ENCODE measurements at places on chromosomes 13 and 19.
A peak's percentile ranks its signal among the peaks of the same experiment; 100 is the strongest.

- no peak for DNase-seq
Observed at GRCh38 chr19:48698046-48698445, 2.3 kb downstream of the FUT2 start.

DNA sequence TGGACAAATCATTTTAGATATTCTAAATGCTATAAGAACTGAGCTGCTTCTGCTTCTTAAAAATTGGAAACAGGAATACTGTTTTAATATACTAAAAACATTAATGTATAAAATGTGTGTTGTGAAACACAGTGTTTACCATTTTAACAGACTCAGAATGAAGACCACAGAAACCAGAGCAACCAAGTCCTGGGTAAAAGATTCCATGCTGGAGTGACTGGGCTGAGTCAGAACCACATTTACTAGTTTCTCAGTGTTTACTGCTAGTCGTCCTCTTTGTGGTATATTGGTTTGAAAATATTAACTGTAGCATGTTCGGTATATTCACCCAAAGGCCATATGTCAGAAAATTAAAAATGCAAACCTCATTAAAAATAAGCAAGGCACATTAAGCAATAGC lies 31.9 kb downstream of the ANKRD10 start:
- DNase-seq = no peak

GRCh38 chr13:50592412-50593155 lies 250.9 kb downstream of the DLEU7 start:
- DNase-seq = no peak

- no peak for DNase-seq
Observed at GRCh38 chr19:3383121-3383722, 16.8 kb downstream of the NFIC start.

GRCh38 chr13:89695343-89696257 lies 1651.9 kb upstream of the MIR17HG start:
- peak; percentile 66 for DNase-seq

DNA sequence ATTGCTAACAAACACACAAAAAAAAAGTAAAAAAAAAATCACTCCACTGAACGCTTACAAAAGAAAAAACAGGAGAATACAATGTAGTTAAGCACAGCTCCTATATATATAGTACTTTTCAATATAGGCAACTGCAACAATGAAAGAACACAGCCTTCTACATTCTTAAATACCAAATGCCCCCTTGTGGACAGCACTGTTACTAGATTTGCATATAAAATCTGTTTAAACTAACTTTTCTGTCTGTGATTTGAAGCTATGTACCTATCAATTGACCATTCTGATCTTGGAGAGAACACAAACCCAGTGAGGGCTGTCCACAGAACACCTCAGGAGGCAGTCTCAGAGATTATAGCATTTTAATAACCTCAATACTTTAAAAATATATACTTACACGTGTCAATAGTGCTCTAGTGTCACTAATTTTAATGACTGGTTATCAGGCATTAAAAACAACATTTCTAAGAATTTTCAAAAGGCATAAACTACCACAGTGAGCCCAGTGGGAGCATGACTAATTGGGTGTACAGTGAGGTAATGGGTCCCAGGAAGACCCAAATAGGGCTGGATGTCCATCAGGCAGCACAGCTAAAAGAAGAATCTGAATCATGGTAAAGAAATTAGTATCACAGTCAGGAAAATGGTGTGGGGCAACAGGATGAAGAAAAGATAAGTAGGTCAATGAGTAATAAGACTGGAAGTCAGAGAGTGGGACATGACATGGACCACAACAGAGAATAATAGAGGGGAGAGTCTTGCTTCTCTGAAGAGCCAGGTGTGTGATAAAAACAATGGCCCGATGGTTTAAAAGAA lies 22.2 kb downstream of the CCDC169 start:
- no peak for DNase-seq

GRCh38 chr19:43651758-43652545 lies 12.3 kb upstream of the CADM4 start:
- DNase-seq = peak; percentile 74

- no peak for DNase-seq
Observed at GRCh38 chr13:112119192-112120030, 52.5 kb downstream of the SOX1 start.

- no peak for DNase-seq
Observed at GRCh38 chr19:30309905-30310601, 62.1 kb upstream of the ZNF536 start.

DNA sequence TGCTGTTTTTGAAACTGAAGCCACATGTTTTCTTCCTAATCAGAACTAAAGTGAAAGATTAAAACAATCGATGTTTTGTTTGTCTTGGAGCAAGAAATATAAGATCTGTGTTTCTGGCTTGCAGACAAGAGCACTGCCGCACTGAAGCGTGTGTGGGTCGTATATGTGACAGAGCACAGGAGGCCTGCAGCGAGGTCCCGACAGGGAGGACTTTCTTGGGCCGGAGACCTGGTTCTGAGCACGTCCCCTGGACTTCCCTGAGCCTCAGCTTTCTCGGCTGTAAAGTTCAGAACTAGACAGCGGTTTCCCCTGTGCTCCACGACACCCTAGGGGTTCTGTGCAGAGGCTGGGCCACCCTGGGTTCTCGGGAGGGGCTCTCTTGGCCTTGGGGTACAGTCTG lies 60.5 kb downstream of the GADD45B start:
- no peak for DNase-seq

DNA sequence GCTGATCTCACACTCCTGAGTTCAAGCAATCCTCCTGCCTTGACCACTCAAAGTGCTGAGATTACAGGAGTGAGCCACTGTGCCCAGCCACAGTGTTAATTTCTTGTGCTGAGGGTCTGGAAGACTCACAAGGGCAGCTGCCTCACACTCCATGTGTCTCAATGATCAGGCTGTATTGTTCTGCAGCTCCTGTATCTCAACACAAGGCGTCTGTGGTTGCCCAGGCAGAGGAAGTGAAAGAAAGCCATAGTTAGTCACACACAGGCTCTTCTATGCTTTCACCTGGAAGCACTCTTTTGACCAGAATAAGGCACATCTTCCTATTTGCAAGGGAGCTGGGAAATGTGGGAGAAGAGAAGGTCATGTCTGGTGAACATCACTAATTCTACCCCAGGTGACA lies 107.3 kb upstream of the ZNF507 start:
- no peak for DNase-seq

GRCh38 chr19:2223959-2224358 lies 12.2 kb downstream of the PLEKHJ1 start:
- DNase-seq = no peak

DNA sequence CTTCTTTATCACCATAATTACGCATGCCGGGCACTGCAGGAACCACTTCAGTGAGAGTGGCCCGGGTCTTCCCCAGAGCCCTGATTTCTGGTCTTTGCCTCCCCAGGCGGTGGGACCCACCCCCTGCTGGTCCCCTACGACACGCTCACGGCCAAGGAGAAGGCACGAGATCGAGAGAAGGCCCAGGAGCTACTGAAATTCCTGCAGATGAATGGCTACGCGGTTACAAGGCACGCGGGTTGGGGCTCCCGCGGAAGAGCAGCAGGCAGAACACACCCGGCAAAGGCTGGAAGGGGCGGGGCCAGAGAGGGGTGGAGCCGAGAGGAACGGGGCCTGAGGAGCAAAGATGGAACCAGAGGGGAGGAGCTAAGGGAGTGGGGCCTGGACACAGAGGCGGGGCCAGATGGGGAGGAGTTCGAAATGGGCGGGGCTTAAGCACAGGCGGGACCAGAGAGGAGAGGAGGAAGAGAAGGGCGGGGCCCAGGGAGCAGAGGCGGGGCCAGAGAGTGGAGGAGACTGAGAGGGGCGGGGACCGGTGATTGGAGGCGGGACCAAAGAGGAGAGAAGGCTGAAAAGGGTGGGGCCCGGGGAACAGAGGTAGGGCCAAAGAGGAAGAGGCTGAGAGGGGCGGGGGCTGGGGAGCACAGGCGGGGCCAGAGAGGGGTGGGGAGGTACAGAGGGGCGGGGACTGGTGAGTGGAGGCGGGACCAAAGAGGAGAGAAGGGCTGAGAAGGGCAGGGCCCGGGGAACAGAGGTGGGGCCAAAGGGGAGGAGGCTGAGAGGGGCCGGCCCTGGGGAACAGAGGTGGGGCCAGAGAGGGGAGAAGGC lies 73.4 kb downstream of the RYR1 start:
- peak; percentile 100 for DNase-seq

DNA sequence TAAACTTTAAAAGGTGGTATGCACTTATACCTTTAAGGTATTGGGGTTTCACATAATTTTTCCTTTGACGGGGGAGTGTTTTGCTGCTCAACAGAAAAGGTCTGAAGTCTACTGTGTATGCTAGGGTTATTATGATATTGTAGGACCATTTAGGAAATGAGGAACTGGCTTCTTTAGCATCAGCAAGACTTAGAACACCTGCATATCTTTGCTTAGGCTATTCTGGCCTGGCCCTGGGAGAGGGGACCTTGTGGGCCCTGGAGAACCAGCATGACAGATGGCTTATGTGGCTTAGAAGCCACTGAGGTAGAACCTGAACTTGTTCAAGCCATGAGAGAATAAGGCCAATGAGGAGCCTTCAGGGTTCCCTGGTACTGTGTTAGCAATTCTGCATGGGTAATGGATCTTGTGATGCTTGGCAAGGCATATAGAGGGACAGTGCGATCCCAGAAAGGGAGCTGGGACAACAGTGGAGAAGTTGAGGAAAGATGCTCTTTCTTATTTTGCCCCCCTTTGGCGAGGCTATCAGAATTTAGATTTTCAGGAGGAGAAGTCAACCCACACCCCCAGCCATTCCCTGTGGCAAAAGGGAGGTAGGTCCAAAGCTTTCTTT lies 4.3 kb downstream of the RGCC start:
- DNase-seq = no peak

GRCh38 chr13:41452462-41452861 lies 4.9 kb upstream of the RGCC start:
- DNase-seq = no peak

DNA sequence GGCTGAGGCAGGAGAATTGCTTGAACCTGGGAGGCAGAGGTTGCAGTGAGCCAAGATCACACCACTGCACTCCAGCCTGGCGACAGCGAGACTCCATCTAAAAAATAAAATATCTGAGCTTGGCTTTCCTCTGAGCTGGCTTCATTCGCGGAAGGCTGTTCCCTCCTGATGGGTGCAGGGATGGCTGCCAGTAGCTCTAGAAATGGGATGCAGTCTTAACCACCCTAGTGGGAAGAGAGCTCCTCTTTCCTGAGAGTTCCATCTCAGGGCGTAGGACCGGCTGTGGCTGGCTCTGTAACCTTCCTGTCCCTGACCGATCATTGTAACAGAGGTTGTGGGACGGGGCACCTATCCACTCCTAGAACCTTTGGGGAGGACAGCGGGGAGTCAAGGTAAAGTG lies 32.4 kb downstream of the PPP1R37 start:
- no peak for DNase-seq

- DNase-seq = peak; percentile 42
Observed at GRCh38 chr19:35267353-35267817, 1.4 kb upstream of the USF2 start.

DNA sequence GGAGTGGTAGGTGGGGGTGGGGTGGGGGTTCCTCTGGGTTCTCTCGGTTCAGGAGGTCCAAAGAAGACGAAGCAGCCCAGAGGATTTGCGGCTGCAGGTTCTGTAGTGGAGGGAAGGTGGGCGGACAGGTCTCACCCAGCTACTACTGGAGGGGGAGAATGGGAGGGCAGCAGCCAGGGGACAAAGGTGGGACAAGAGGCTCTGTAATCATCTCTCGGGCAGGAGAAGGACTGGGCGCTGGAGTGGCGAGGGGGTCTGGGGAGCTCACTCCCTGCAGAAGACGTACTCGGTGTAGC lies 1.4 kb downstream of the KCTD12 start:
- DNase-seq = no peak

GRCh38 chr19:8132858-8133458 lies 16.4 kb downstream of the FBN3 start:
- no peak for DNase-seq

DNA sequence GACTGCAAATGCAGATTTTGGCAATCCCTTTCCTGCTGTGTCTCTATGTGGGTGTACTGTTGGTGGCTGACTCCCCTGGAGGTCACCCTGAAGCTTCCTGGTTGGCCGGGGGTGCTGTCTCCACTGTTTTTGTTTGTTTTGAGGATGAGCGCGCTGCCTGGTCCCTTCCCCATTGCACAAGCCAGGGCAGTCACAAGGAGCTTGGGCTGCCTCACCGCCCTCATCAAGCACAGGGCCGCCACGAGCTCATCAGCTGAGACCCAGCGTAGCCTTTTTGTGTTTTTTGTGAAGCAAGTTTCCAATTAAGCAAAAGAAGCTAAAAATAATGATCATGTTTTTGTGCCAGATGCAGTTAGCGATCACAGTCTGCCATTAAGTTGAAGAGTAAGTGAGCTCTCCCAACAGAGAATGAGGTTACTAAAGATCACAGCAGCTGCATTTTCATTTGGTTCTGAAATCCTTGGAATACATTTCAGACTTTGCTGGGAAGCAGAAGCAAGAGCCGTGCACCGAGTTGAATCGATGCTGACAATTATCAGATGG lies 57.8 kb downstream of the GGACT start:
- no peak for DNase-seq

DNA sequence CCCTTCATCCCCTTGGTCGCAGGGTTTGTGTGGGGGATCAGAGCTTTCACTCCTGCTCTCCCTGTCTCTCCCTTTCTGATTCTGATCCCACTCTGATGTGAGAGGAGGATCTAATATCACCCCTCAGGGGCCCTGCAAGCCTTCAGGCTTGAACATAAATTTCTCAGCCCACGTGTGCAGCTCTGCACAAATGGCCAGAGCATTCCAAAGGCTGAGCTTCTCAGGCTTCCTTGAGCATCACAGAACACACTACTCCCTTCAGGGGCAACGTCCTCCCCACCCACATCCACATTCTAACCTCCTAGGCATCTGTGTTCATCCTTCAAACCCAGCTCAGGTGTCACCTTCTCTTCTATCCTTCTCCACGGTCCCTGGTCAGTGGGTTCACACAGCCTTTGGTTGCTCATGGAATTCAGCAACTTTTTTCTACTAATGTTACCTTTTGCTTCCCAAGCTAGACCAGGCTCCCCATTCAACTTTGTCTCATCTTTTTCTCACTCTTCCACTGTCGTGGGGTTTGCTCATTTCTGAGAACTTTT lies 24.4 kb upstream of the DOCK9 start:
- DNase-seq = no peak

DNA sequence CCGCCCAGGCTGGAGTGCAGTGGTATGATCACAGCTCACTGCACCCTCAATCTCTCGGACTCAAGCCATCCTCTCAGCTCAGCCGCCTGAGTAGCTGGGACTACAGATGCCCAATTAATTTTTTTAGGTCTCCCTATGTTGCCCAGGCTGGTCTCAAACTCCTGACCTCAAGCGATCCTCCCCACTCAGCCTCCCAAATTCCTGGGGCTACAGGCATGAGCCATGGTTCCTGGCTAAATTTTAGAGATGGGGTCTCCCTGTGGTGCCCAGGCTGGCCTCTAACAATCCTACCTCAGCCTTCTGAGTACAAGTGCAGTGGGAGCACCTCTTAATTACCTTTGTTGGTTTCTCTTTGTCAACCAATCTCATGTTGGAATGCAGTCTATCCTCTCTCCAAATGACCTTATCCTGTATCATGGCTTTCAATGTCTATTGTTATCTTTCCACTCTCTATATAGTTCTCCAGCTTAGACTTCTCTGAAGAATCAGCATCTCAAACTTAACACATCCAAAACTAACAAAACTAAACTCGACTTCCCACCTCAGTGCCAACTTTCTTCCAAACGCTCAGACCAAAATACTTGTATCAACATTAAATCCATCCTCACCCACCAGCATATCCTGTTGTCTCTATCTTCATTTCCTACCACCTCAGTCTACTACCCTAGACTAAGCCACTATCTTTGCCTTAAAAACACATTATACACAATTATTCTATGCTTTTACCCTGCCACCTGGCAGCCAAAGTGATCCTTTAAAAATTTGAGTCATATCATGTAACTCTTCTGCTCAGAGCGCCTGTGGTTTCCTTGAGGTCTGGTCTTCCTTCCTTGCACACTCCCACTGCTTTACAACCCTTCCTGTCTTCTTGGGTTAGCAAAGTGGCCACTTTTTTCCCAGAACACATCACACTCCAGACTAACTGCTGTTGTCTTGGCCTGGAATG lies 6.7 kb downstream of the TPT1 start:
- no peak for DNase-seq

Measured in WTC11 (cell line).